ENCODE measurements at places on chromosomes 5 and 9.

DNA sequence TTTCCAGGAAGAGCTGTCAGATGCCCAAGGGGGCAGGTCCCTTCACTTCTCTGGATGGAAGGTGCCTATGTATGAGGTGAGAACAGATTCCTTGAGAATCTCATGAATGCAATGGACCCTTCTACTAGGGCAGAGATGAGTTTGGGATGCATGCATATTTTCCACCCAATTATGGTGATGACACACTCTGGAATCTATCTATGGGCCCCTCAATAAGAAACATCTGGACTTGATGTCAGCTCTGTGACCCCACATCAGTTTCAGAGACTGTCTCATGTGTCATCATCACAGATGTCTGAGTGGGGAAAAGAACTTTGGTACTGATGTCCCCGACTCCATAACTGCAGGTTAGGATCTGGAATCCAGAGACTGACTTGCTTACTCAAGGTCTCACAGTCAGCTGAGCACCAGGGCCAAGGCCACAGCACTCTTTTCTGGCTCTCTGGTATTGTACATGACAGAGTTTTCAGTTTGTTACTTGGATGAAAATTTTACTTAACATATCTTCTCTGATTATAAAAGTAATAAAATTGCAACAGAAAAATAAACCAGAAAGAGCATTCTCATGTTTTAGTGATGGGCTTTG lies 177.0 kb downstream of the DCP2 start:
- no peak for DNase-seq

DNA sequence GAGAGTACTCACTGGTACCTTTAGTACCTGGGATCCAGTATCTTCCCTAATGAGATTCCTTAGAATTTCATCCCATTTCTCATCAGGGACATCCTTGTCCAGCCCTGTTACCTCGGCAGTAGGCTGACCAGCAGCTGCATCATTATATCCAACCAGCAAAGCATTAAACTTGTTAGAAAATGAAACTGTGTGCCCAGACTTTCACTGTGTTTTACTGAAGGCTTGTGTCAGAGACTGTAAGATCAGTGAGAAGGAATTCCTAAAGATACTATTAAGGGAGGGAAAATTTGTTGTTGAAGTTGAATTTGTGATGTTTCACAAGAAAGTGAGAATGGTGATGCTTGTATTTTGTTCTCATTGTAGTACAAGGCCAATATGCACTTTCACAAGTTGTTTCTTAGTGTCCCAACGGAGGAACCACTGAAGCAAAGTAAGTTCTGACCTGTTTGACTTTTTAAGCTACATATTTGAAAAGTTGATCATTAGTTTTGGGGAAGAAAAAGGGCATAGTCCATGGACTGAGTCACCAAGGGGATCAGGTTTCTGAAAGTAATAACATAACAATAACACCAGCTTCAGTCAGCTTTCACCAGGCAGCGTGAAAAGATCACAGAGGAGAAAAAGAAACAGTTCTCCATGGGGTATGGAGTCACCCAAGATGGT lies 48.8 kb downstream of the GRAMD2B start:
- DNase-seq, result peak; percentile 55

GRCh38 chr5:36552651-36553393 lies 53.6 kb upstream of the SLC1A3 start:
- DNase-seq, result no peak

DNA sequence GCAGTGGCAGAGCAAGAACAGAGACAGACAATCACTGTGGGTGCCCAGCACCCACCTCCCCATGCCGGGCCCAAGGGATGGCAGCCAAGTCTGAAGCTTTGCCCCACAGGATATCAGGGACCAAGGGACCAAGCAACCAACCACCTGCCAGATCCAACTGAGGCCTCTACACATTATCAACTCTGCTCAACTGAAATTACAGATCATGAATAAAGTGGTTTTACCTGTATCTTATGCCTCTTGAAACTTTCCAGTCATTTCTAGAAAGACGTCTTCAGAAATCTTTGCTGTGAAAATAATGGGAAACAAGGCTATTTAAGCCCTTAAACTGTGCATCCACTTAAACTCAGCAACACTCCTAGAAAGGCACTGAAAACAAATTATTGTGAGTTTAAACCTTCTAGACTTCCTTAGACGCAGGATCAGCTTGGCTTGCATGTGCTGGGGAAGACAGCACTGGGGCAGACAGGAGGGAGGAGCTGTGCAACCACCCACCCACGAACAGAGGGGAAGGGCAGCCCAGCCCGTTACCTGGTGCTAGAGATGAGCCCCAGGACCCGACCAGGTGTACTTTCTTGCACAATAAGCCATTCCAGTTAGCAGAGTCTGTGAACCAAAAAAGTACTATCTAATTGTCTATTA lies 80.0 kb downstream of the SEMA4D start:
- no peak for DNase-seq

- no peak for DNase-seq
Observed at GRCh38 chr5:111691508-111691907, 65.5 kb downstream of the NREP start.

DNA sequence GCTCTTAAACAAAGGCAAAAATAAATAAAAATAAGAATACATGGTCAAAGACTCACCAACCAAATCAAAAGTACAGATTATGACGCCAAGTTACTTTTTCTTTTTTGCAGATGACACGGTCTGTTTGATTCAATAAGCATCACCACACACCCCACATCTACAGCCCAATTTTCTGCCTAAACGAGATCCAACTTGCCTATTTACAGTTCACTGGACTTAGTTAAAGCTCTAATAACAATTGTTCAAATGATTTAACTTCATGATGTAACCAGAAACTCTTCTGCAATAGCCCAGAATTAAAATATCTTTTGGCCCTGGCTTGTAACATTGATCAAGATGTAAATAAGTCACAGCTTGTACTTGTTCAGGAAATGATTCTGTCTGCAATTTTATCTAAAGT lies 590.3 kb upstream of the C9orf72 start:
- no peak for DNase-seq

- DNase-seq, result no peak
Observed at GRCh38 chr9:29966247-29966646, 2393.0 kb upstream of the C9orf72 start.

GRCh38 chr5:119312403-119312802 lies 43.4 kb upstream of the TNFAIP8 start:
- no peak for DNase-seq

DNA sequence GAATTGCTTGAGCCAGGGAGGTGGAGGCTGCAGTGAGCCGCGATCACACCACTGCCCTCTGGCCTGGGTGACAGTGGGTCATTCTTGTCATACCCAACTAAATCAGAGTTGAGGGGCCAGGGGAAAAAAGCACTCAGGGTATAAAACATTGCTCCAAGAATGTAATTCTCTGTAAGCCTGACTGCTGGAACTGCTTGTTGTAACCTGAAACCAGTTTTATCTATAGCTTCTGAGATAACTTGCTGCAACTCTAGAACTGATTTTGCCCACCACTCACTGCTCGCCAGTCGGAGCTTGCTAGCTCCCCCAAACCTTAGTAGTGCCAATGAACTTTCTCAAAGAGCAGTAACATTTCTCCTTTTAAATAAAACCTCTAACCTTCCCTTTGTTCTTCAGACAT lies 9.6 kb upstream of the MSH3 start:
- no peak for DNase-seq

DNA sequence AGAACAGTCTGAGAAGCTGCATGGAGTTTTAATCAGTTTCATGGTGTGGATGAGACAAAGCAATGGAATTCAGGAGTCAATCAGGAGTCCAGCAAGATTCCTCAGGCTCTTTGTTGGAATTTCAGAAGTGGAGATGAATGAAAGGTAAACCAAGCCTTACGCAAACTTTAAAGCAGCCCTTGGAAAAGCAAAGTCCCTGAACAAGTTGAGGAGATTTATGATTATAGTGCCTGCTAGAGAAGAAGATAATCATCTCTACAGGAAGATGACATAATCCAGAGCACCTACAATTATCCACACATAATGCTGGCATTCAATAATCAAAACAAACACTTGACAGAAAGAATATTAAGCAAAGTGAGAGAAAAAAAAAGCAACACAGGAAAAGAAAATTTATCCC lies 1380.1 kb upstream of the NUDT12 start:
- no peak for DNase-seq

DNA sequence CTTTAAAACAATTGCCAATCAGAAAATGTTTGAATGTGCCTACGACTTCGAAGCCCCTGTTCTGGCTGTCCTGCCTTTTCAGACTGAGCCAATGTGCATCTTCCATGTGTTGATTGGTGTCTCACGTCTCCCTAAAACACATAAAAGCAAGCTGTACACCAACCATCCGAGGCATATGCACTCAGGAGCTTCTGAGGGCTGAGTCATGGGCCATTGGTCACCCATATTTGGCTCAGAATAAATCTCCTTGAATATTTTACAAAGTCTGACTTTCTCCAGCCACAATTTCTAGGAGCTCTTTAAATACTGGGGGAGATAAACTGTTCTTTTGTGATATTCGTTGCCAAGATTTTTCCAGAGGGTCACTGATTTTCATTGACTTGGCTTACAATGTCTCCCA lies 53.9 kb downstream of the C9orf57 start:
- DNase-seq, result no peak

DNA sequence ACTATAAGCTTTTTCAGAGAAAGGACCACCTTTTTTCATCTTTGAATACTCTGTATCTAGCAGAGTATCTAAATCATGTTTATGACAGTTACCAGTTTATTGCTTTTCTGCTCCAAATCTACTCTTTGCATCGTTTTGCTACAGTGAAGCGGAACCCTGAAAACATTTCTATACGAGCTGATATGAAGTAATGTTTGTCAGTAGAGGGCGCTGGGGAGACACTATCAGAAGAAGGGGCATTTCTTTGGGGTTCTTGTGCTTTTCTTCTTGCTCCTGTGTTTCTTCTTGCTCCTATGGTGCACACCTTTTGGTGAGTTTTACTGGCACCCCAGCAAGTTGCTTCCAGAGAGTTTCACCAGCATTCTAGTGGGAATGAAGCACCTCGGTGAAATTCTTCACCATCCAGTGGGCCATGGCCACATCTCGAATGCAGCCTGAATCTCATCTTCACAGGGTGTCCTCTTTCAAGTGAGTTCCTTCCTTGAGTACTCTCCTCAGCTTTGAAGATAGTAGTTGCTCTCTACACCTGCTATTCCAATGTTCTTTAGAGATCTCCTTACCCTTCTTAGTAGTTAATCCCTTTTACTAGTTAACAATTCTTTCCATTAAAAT lies 98.4 kb downstream of the FGF1 start:
- no peak for DNase-seq

DNA sequence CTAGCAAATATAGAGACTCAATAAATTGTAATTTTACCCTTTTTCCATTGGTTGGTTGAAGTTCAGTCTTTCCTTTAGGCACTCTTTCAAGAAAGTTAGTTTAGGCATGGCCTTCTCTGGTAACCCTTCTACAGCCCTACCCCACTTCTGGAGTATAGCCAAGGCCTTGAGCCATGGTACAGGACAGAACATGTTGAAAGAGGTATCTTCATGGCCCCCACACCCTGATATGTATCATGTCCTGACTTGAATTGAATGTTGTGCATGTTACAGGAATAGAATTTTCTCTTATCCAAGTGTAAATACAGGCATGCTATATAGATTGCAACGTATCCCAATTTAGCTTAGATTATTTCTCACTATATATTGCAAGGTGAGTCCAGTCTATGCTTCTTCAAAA lies 175.6 kb downstream of the CD180 start:
- no peak for DNase-seq

DNA sequence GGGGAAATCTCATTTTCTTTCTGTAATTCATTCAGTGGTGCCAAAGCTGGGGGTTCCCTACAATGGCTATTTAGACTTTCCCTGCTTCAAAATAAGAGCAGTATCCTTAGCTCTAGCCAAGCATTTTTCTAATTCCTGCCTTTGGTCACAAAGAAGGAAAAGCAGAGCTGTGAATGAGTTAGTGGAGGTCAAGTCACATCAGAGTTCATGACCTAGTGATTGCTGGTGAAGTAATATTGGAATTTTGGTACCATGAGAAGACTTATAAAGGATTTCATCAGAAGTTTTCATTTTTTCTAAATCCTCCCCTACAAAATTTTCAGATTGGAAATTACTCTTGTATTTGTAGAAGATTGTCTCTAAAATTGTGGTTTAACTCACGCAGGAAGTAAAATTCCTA lies 28.0 kb downstream of the DNAJC21 start:
- no peak for DNase-seq

DNA sequence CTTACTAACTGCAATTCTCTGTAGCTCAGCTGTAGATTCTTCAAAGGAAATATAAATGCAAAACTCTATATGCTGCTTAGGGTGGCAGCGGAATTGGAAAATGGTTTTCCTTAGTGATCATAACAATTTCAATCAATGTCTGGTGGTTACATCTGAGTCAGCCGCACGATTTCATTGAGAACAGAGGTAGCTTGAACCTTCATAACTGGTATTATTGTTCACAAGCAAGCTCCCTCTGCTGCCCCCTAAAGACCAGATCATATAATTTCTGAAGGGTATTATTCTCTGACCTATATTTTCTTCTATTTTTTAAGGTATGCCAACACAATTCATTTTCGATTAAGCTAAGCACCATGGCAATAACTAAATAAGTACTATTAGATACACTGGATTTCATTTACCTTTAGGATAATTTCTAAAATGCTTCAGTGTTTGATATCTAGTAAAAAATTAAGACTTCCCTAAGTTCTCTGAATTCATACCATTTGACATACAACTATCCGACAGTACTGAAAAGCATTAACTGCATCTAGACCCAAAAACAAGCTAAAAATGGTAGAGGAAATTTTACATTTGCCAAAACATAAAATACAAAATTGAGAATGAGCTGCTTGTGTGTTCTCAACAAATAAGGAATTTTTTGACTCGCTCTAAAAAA lies 181.1 kb upstream of the SPEF2 start:
- DNase-seq, result no peak

- DNase-seq, result no peak
Observed at GRCh38 chr9:121463026-121463807, 36.4 kb downstream of the GGTA1 start.

DNA sequence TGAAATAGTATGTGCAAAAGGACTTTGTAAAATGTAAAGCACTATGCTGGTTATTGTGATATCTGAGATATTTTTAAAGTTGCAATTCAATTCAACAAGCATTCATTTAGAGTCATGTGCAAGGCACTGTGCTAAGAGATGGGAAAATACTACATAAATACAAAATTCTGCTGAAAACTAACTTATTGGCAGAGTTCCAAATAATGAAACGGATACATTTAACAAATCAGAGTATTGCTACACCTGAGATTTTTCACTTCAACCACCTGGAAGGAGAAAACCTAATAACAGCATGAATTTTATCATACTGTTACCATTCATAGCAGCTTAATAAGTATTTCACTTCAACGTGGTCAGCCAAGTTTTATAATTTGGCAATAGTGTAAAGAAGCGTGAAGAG lies 6.1 kb upstream of the CTNNAL1 start:
- DNase-seq, result no peak

- no peak for DNase-seq
Observed at GRCh38 chr9:136921307-136921706, 23.2 kb downstream of the FBXW5 start.

All from brain pericyte (primary cell).